ENCODE measurements at places on chromosomes 5 and 9.
A peak's percentile ranks its signal among the peaks of the same experiment; 100 is the strongest.

GRCh38 chr5:66170195-66170919 lies 26.3 kb downstream of the SREK1 start:
- DNase-seq: no peak

DNA sequence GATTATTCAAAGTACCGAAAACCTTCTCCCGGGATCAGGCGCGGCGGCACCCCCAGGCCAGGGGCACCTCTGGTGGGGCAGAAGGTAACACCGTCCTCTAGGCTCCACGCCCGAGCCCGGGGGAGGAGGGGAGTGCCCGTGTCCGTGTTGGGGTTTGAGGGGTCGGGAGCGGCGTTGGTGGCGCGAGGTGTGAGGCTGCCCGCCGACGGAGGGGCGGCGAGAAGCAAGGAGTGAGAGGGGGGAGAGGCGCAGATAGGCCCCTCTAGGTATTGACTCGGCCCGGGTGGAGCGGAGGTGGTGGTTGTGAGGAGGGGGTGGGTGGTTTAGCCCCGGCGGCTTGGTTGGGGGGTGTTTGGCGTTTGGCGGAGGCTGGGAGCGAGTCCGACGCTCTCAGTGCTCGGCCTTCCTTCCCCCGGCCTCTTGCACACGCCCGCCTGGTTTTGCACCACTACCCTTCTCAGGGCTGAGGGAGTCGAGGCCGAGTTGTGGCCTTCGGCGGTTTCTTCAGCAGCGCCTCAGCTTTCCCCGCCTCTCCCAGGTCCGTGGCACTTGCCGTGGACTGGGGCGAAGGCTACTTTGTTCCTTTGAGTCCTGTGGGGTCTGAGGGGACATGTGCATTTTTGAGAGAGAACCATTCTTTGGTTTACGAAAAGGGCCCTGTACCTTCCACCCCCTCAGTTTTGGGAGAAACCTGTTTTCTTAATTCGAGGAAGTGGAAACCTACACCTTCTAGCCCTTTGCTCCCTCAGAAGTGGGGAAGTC lies 450 bp downstream of the GPBP1 start:
- no peak for DNase-seq

DNA sequence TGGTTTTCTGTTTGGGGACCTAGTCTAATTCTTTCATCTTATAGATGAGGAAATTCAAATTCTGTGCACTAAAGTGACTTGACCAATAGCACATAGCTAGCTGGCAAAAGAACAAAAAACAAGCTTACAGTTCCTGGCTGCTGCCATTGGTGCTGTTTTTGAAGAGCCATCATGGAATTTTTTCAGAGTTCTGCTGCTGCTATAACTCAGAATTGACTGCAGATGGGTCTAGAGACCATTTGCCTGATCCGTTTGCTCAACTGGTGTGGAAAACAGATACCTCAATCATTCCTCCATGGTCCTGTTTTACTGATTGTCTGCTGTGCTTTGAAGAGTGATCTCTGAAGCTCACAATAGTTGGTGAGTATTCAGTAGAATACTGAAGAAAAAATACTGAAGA lies 15.2 kb downstream of the FBXL7 start:
- no peak for DNase-seq

DNA sequence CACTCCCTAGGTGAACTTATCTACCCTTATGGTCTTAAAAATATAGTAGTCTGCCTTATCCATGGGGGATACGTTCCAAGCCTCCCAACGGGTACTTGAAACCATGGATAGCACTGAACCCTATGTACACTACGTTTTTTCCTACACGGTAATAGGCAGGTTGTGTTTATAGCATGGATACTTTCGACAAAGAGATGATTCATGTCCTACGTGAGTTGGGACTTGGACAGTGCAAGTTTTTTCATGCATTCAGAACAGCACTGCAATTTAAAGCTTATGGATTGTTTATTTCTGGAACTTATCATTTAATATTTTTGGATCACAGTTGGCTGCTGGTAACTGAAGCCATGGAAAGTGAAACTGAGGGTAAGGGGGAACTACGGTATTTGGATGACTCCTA lies 88.1 kb downstream of the CNTLN start:
- no peak for DNase-seq

DNA sequence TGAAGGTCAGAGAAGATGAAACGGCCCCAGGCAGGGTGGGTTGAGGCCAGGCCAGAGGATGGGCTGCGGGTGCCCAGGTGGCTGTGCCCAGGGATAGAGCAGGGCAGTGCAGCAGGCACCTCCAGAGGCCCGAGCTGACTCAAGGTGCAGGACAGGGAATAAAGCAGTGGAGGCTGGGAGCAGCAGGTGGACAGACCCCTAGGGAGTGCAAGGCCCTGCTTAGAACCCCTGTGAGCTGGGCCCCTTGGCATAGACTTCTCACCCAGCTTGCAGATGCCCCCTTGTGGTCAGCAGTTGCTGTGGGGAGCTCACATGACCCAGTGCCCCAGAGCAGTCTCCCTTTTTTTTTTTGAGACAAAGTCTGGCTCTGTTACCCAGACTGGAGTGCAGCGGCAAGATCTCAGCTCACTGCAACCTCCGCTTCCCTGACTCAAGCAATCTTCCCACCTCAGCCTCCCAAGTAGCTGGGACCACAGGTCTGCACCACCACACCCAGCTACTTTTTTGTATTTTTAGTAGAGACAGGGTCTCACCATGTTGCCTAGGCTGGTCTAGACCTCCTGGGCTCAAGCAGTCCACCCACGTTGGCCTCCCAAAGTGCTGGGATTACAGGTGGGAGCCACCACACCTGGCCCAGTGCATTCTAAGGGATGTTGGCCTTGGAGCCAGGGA lies 118.8 kb downstream of the WNK2 start:
- peak; percentile 66 for DNase-seq

- DNase-seq: no peak
These were observed 53.4 kb downstream of the GAS1 start for GRCh38 chr9:86893811-86894490.

- DNase-seq: no peak
These were observed 320.6 kb downstream of the PJA2 start for GRCh38 chr5:109089191-109089590.

DNA sequence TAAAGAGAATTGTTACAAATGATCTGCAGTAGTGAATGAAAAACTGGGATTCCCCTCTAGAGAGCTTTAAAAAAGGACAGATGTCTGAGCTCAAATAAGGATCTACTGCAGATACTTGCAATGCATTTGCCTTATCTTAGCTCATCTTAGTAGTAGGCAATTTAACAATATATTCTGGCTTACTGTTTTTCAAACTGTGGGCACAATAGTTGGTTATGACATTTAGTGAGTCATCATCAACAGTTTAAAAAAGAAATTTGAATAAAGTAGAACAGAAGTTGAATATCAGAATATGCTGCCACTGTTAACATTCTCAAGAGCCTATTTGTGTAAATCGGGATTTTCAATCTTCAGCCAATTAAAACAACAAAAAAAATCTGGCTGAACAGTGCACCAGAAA lies 6.7 kb upstream of the CAST start:
- no peak for DNase-seq

GRCh38 chr9:76887003-76887821 lies 18.7 kb downstream of the PRUNE2 start:
- no peak for DNase-seq

- DNase-seq: peak; percentile 4
These were observed 12.4 kb upstream of the CYFIP2 start for GRCh38 chr5:157253547-157253946.

- no peak for DNase-seq
These were observed 2.3 kb downstream of the ADRB2 start for GRCh38 chr5:148828511-148829247.

GRCh38 chr9:103707181-103707580 lies 386.9 kb upstream of the SMC2 start:
- no peak for DNase-seq

- DNase-seq: peak; percentile 72
These were observed 57.4 kb downstream of the CFAP95 start for GRCh38 chr9:69877852-69878514.

DNA sequence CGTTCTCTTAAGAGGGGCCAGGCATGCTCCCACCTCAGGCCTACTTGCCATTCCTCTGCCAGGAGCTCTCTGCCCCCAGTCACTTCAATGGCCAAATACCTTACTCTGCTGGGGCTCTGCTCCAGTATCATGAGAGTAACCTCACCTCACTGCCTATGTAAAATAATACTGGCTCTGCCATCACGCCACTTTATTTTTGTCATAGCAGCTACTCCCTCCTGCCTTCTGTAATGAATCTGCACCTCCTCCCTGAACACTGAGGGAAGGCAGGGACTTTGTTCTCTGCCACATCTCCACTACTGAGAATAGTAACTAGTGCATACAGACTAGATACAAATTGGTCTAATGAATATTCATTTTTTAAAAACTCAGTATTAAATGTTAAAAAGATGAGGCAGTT lies 33.8 kb downstream of the MACROH2A1 start:
- DNase-seq: no peak

DNA sequence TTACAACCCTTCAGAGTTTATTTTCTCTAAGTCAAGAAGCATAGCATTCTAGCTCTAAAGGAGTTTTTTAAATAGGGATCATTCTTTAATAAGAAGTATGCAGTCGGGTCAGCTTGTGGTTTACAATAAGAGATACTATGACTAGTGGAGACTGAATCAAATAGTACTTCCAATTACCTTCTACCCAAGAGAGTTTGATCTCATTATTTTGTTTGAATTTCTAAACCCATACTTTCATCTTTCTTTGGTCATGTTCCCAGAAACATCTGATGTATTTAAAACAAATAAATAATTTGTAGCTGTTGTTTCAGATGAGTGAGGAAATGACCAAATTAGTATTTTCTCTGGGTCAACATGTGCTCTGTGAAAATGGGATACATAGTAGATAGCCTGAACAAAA lies 160.2 kb upstream of the CDH6 start:
- DNase-seq: no peak

- peak; percentile 73 for DNase-seq
These were observed 49.2 kb downstream of the TIMD4 start for GRCh38 chr5:156913719-156914370.

DNA sequence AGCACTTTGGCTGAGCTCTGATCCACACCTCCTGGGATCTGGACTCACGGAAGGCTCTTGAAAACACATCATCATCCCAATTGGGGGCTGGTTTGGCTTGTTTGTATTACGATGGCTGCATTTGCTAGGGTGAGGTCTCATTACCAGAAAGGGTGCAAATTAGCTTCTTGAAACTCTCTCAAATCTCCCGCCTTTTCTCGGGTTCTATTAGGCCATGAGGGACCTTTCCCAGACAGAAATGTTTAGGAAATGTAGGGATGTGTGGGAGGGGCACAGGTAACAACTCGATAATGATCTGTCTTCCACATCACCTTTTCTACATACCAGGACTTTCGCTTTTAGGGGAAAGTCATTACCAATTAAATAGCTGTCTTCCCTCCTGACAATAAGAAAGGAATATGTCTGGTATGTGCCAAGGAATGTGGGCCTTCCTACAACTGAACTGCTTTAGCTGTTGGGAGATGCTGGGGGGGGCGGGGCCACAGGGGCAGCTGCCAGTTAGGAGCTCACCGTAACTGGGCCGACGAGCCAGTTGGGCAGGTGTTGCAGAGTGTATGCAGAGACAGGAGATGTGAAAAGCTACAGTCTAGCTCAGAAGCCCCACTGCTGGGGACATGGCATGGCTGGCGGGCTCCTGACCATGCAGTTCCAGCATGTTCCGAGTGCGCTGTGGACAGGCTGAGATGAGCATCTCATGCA lies 71.2 kb downstream of the AK8 start:
- DNase-seq: no peak

- no peak for DNase-seq
These were observed 50.4 kb upstream of the ALDH1B1 start for GRCh38 chr9:38342096-38342495.

GRCh38 chr5:20570486-20570885 lies 582.5 kb upstream of the CDH18 start:
- peak; percentile 19 for DNase-seq

GRCh38 chr5:97133101-97133500 lies 9.3 kb downstream of the LIX1 start:
- no peak for DNase-seq

DNA sequence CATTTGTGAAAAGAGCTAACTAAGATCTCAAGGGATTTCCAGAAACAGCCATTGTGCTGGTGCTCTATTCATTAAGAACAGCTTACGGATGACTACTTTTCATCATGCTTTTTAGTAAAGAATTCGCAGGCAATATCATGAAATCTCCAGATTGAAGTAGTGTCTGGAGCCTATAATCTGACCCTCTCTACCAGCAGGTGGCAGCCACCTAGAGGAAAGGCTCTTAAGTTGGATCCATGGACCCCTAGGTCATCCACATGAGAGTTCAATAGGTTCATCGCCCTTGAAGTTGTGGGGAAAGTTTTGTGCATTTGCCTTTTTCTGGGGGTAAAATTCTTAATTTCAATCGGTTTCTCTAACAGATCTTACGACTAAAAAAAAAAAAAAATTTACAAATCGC lies 82.3 kb downstream of the SLC1A3 start:
- no peak for DNase-seq

DNA sequence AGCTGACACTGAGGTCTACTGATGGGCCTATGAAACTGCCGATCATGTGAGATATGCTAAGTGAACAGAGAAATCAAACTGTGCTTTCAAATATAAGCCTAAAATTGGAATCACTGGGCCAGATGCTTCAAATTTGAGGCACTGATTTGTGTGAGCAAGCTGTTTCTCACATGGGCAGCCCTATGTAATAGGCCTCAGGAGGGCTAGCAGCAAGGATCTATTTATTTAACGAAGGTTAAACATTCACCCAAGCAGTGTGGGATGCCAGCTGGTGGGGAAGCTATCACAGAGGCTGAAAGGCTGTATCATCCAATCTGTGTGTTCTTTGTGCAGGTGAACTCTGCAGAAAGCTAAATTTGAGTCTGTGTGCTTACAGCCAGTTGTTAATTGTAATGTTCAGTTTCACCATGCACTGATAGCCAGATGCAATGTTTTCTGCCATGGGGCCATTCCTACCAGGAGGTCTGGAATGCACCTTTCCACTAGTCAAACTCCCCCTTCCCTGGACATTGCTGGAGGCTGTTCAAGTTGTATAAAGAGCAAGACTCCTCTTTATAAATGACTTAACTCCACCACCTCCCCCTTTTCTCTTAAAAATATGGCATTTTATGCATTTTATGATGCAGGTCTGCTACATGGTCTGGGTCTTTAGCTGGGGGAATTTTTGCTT lies 228.9 kb downstream of the SH3GL2 start:
- peak; percentile 83 for DNase-seq

- DNase-seq: peak; percentile 87
These were observed at the start of gene FRMD3 for GRCh38 chr9:83538172-83538889. FRMD3 (minus strand) TSS chr9:83538401; CDS start chr9:83538231, 170 bp downstream.

DNA sequence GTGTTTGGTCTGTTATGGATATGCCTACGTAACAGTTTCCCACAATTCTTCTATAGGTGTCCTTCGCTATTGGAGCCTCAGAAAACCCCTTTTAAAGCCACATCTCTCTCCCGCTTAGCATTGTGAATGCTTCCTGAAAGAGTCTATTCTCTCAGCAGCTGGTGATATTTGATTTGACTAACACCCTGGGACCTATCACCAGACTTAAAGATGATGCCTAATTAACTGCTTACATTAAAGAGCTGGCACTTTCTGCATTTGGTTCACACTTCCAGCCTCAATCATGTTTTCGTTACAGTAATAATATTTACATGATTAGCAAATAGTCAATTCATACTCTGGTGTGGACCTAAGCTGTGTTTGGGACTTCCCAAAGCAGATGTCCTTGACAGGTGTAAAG lies 90.1 kb upstream of the VLDLR start:
- DNase-seq: no peak

- peak; percentile 87 for DNase-seq
These were observed at the start of gene MTAP for GRCh38 chr9:21802418-21803000. MTAP (plus strand) TSS chr9:21802636; CDS start chr9:21802749, 113 bp downstream.
